Stimulated activated naive B cell treated with anti-CD40 and anti-IgM and Interleukin-4, amounts not matched to agents 10 μg/mL and 1 μg/mL and 100 μg/mL, for 72 hours (primary cell): ENCODE measurements at places on chromosomes 3 and 15.

DNA sequence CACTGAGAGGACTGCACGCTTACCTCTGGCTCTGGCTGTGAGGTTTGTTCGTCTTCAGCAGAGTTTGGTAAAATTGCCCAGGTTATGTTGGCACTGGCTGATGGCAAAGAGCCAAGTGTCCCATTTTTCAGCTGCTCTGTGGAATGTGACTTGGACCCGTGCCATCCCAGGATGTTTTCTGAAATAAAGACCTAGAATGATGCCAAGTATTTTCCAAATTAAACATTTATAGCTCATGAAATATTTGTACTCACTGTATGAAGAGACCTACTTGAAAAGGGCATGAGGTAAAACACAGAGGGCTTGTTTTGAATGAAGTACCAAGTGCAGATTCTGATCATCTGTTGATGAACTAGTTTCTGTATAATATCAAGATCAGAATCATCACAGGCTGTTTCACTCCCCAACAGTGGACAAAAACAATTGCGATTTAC is 200.5 kb downstream of the STT3B start:
- H3K4me3 ChIP-seq = no peak overlapping the region
- no peaks in the 10 kb centered on the region for H3K27me3 ChIP-seq
- H3K36me3 ChIP-seq = peaks cover 41% of the 10 kb centered on the region
- no peak for DNase-seq
- H3K4me1 ChIP-seq = peaks cover 8% of the 10 kb centered on the region
- H3K27ac ChIP-seq = no peak overlapping the region

GRCh38 chr3:72080095-72080494 is 295.1 kb upstream of the PROK2 start:
- no peak overlapping the region for H3K27ac ChIP-seq
- no peak for DNase-seq
- peaks cover 49% of the 10 kb centered on the region for H3K4me1 ChIP-seq
- H3K4me3 ChIP-seq = peak overlapping the region; percentile 49

- H3K36me3 ChIP-seq = no peaks in the 10 kb centered on the region
- H3K4me1 ChIP-seq = no peaks in the 10 kb centered on the region
- H3K27me3 ChIP-seq = no peaks in the 10 kb centered on the region
- DNase-seq = no peak
- H3K4me3 ChIP-seq = no peak overlapping the region
Measured at GRCh38 chr3:28012830-28013229, 228.6 kb upstream of the CMC1 start.

DNA sequence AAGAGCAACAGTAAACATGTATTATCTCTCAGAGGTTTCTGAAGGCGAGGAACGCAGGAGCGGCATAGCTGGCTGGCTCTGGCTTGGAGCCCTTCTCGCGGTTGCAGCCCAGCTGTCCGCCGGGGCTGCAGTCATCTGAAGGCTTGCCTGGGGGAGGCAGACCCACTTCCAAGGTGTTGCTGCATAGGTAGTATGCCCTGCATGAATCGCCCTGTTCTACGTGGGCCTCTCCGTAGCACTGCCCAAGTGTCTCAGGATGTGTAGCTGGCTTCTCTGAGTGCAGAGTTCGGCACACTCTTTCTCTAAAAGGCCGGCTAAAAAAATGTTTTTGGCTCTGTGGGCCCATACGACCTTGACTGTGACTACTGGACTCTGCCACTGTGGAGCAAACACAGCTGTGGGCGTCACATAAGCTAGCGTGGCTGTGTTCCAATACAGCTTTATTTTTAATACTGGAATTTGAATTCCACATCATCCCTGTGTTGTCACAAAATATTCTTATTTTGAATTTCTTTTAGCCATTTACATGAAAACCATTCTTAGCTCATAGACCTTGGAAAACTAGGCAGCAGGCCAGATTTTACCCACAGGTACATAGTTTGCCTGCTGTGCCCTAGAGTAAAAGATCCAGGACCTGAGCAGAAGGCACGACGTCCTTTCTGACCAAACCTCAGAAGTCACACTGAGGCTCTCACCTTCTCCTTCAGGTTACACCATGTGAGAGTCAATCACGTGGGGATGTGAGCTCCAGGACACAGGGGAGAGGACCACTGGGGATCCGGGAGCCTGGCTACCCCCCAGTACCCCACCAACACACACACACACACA is 55.9 kb downstream of the PGPEP1L start:
- peaks cover 13% of the 10 kb centered on the region for H3K4me1 ChIP-seq
- H3K27ac ChIP-seq = no peak overlapping the region
- DNase-seq = no peak

GRCh38 chr3:85790445-85791030 is 831.7 kb downstream of the CADM2 start:
- H3K27me3 ChIP-seq = no peaks in the 10 kb centered on the region
- H3K27ac ChIP-seq = no peak overlapping the region
- no peak overlapping the region for H3K4me3 ChIP-seq
- H3K4me1 ChIP-seq = no peaks in the 10 kb centered on the region
- no peaks in the 10 kb centered on the region for H3K36me3 ChIP-seq
- no peak for DNase-seq

GRCh38 chr3:45008117-45008516 is 18.0 kb upstream of the CLEC3B start:
- H3K4me3 ChIP-seq = no peak overlapping the region
- no peak for DNase-seq
- H3K36me3 ChIP-seq = peaks cover 62% of the 10 kb centered on the region
- H3K4me1 ChIP-seq = peaks cover 18% of the 10 kb centered on the region
- no peak overlapping the region for H3K27ac ChIP-seq

- H3K4me3 ChIP-seq = no peak overlapping the region
- peaks cover 10% of the 10 kb centered on the region for H3K4me1 ChIP-seq
- DNase-seq = no peak
- H3K27ac ChIP-seq = no peak overlapping the region
- H3K27me3 ChIP-seq = no peaks in the 10 kb centered on the region
- H3K36me3 ChIP-seq = no peaks in the 10 kb centered on the region
Measured at GRCh38 chr3:171261487-171261886, 198.7 kb downstream of the TNIK start.

DNA sequence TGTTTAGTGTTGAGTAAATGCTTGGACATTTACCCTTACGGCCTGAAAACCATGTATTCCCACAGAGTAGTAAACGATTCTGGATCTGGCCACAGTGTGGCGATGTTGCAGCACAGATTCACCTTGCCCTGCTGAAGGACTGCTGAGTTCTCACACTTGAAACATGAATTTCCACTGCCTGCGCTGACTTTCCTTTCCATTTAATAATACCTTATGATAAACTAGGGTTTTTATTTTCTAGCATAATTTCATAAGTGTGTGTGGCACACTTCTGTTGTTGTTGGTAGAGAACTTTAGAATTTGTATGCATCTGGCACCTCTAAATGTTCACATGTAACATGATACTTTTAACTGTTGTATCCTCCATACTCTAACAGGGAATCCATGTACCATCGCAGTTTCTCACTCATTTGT is 53.9 kb downstream of the C3orf38 start:
- H3K27me3 ChIP-seq = no peaks in the 10 kb centered on the region
- peak; percentile 33 for DNase-seq
- H3K4me1 ChIP-seq = no peaks in the 10 kb centered on the region
- no peak overlapping the region for H3K27ac ChIP-seq

DNA sequence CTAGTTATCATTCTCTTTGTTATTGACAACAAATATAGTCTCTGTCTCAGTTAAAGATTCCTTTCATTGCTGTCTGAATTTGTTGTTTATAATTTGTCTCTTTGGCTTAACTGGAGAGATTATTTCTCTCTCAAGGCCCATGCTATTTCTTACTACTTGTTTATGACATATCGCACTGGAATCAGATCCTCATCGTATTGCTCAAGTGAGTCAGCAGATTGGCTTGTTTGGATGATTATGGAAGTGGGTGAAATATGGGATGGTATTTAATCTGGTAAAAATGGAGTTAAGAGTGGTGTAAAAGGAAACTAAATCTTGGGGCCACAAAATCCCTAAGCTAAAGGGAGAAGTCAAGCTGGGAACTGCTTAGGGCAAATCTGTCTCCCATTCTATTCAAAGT is 613.1 kb downstream of the SI start:
- H3K4me1 ChIP-seq = no peaks in the 10 kb centered on the region
- no peak for DNase-seq

DNA sequence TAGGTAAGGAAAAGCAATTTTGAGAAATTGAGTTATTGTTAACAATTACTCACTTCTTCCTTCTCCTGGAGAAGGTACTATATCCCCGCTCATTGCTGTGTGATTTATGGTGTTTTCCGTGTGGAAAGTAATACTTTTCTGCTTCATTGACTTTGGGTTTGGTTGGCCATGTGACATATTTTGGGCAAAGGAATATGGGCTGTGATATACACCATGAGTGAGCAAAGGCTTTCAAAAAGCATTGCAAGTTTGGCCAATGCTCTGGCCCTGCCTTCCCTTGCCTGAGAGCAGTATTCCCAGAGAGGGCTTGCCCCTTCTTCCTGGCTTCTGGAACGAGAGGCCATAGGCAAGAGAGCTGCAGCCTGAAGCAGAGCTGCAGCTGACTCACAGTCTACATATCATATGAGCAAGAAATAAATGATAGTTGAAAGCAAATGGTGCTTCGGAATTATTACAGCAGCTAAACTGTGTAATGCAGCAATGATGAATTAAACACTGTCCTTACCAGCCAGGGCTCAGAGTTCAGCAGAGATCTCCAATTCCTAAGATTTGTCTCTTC is 216.8 kb upstream of the CD96 start:
- peaks cover 19% of the 10 kb centered on the region for H3K4me1 ChIP-seq
- no peaks in the 10 kb centered on the region for H3K27me3 ChIP-seq
- no peak overlapping the region for H3K4me3 ChIP-seq
- DNase-seq = no peak
- H3K36me3 ChIP-seq = no peaks in the 10 kb centered on the region
- H3K27ac ChIP-seq = no peak overlapping the region

DNA sequence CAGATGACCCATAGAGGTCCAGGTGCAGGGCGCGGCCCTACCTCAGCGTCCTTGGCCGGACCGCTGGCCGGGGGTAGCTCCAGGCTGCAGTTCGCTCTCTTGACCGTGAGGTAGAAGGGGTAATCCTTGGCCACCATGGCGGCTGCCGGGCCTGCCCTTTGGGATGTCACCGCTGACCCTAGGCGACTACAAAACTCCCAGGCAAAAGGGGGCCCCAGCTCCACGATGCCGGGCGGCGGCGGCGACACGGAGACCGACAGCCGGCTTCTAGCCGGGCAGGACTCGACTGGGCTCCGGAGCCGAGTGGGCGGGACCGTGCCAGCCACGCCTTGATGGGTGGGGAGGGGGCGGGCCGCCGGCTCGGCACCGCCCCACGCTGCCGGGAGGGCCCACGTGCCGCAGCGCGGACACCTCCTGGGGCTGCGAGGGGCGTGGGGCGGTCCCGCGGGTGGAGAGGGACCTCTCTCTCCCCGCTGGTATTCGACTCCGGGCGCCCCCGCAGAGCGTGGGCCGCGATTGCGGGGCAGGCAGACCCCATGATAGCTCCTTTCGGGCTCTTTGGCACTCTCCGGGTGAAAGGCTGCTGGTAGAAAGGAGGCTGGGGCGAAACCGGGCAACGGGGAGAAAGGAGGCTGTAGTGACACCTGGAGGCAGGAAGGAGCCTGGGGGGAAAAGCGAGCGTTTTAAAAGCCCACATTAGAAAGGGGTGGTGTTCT is at the start of gene ARHGEF3:
Gene ARHGEF3, minus strand, starts transcription at position 288 of the 716 bp plus-strand sequence. Its CDS starts 151 bp downstream, at position 137.
- peak within 1 kb of the TSS; percentile 84 for H3K27ac ChIP-seq
- DNase-seq = peak; percentile 79
- H3K27me3 ChIP-seq = no peaks in the 10 kb centered on the region
- no peaks in the 10 kb centered on the region for H3K36me3 ChIP-seq
- H3K4me3 ChIP-seq = peak within 1 kb of the TSS; percentile 85
- peaks cover 19% of the 10 kb centered on the region for H3K4me1 ChIP-seq

DNA sequence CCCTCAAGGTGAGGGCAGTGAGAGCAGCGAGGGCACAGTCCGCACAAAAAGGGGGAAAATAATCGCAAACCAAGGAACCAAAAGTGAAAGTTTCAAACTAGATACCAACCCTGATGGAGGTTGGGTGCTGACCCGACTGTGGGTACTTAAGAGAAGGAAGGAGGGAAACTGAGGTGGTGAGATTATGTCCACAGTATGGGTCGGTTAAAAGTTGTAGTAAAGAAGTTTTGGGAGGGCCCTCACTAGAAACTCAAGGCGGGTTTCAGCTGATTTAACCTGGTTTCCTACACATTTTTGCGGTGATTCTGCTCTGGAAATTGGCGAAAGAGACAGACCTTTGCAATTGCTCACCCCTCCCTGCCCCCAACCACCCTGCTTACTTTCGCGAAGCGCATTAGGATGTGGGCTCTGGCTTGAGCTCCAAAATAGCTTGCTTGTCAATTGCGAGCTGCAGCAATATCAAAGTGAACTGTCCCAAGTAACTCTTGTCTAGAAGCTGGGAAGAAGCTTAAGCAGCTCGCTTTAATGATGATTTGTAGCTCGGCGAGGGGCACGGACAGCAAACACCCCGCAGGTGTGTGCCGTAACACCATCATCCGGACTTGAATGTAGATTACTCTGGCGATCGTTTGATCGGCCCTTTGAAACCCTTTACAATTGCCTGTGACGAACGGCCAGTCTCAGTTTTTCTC is 15.8 kb downstream of the SOX2 start:
- peak overlapping the region; percentile 84 for H3K4me3 ChIP-seq
- H3K27ac ChIP-seq = peak overlapping the region; percentile 82
- peaks cover 16% of the 10 kb centered on the region for H3K36me3 ChIP-seq
- peaks cover 17% of the 10 kb centered on the region for H3K4me1 ChIP-seq

DNA sequence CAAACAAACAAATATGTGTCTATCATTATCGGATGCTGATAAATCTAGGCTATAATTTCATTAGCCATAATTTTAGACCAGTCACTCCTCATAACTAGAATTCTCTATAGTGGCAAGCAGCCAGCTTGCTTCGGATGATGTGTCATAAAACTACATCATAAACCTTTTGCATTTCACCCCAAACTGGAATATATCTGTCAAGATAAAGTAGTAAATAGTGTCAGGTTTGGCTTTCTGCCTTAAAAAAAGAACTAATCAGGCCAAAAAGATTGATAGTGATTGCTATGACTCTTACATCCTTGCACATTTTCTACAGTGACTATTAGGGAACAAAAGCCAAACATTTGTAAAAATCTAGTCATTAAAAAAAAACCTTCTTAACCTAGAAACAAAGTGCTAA is 51.0 kb downstream of the DPPA2 start:
- no peak overlapping the region for H3K4me3 ChIP-seq
- H3K4me1 ChIP-seq = no peaks in the 10 kb centered on the region
- no peaks in the 10 kb centered on the region for H3K27me3 ChIP-seq
- no peak for DNase-seq
- no peaks in the 10 kb centered on the region for H3K36me3 ChIP-seq
- no peak overlapping the region for H3K27ac ChIP-seq

- peaks cover 28% of the 10 kb centered on the region for H3K27me3 ChIP-seq
- H3K36me3 ChIP-seq = no peaks in the 10 kb centered on the region
- no peak overlapping the region for H3K4me3 ChIP-seq
- H3K4me1 ChIP-seq = peaks cover 44% of the 10 kb centered on the region
- H3K27ac ChIP-seq = no peak overlapping the region
Measured at GRCh38 chr15:40338921-40339620, 1.7 kb downstream of the CCDC9B start.

- H3K4me3 ChIP-seq = peak within 1 kb of the TSS; percentile 74
- H3K27me3 ChIP-seq = peaks cover 56% of the 10 kb centered on the region
- H3K4me1 ChIP-seq = peaks cover 4% of the 10 kb centered on the region
- no peak within 1 kb of the TSS for H3K27ac ChIP-seq
- DNase-seq = no peak
- H3K36me3 ChIP-seq = no peaks in the 10 kb centered on the region
Measured at GRCh38 chr15:101489599-101490407, at the start of gene PCSK6. TSS of gene PCSK6 (minus strand) at chr15:101489707. CDS start at chr15:101489670, 37 bp downstream.
